ENCODE measurements at places on chromosomes 4 and X.

GRCh38 chr4:168884251-168885124 lies 125.6 kb downstream of the CBR4 start:
- peak; percentile 36 for DNase-seq

GRCh38 chr4:176526704-176527103 lies 206.9 kb downstream of the SPCS3 start:
- no peak for DNase-seq

DNA sequence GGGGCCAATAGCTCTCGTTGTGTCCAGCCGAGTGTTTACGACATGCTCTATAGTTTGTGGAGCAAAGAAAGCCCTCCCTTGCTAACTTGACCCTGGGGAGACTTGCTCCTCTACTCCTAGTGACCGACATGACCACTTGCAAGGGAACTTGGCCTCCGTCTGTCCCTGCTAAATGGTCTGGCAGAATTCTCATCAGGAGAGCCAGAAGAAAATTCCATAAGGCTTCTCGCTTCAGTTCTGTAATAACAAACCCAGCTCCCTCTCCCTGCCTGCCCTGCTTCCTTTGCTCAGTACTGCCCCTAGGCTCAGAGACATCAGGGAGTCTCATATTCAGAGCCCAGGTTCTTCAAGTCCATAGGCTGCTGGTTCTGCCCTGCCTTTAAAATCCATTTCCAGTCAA lies 13.0 kb downstream of the DOCK11 start:
- DNase-seq, result no peak

- no peak for DNase-seq
These were observed 230.1 kb upstream of the FAT4 start for GRCh38 chr4:125084608-125085007.

All from NCI-H510A treated with DMSO at 0.1 percent for 48 hours (cell line).